T-cell (primary cell): ENCODE measurements at places on chromosomes 3 and 15.

GRCh38 chr3:138687236-138687635, 78.7 kb downstream of the FAIM start:
- no peak for DNase-seq

- DNase-seq, result peak; percentile 61
Measured at GRCh38 chr3:124834723-124835718, 52.1 kb downstream of the ITGB5 start.

GRCh38 chr3:116927918-116928317, 218.3 kb downstream of the TUSC7 start:
- DNase-seq, result no peak

DNA sequence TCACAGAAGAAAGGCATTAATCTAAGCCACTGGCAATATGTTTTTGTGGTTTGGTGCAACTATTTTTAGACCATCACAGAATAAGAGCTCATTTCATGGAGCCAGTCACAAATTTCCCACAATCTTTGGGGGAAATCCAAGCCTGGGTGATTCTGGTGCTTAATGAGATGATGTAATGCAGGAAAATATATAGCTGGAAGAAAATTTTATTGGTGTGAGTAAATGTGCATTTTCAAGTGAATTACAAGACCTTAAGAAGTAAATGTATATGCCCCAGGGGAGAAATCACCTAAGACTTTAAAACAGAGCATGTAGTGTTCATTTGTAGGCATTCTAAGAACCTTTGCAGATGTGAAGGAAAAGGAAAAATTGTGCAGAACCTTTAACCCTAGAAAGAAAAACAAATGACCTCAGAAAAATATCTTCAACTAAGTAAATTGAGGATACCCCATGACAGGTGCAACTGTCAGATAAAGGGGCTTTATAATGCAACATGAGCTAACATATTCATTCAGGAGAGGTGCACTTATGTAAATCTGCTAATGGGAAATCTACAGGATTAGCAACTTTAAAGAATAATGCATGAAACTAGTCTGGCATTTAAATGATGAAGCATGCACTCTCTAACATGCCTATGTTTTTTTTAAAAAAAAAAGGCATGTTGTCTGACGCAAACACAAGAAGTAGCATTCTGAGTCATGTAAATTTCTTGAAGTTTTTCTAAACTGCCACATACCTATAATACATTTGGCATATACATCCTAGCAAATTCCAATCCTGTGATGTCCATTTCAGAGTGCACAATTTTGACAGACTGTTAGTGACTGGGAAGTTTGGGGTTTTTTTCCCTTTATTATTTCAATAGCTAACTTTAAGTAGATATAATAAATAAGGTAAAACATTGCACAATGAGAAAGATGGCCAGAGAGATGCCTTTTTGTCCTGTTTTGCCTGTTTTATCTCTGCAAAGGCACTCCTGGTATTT, 105.1 kb downstream of the MEX3B start:
- no peak for DNase-seq

DNA sequence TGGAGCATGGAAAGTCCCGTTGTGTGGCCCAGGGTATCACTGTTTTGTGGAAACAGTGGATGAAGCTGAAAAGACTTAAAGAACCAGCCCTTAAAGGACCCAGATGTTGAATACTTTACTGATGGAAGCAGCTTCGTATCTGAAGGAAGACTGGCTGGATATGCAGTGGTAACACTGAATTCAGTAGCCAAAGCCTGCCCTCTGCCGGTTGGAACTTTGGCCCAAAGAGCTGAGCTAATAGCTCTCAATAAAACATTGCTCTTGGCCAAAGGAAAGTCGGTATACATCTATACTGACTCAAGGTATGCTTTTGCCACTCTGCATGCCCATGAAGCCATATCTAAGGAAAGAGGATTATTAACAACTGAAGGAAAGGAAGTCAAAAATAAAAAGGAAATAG, 885.4 kb downstream of the PDCD6IP start:
- DNase-seq, result peak; percentile 15

GRCh38 chr3:116020495-116020894, 397.2 kb downstream of the GAP43 start:
- DNase-seq, result no peak

DNA sequence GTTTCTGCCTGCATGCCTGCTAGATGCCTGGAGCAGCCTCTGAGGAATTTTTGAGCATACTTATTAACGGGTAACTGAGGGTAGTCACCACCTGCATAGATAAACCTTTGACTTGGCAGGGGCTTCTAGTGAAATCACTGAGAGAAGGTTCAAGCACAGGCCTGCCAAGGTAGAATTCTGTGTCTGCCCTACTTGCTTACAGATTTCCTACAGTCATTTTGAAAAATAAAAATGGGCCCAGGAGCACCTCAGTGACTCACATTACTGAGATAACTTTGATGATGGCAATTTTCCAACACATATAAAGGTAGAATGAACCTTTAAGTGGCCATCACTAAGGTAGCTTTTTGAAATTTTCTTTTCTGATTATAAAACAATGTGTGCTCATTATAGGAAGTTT, 10.8 kb downstream of the CRTAP start:
- no peak for DNase-seq

GRCh38 chr3:185976977-185977678, 39.3 kb upstream of the TRA2B start:
- DNase-seq, result peak; percentile 74

- peak; percentile 71 for DNase-seq
Measured at GRCh38 chr3:48656061-48656840, 6.4 kb downstream of the CELSR3 start.

GRCh38 chr3:189269365-189269764, 97.6 kb downstream of the TPRG1 start:
- no peak for DNase-seq

DNA sequence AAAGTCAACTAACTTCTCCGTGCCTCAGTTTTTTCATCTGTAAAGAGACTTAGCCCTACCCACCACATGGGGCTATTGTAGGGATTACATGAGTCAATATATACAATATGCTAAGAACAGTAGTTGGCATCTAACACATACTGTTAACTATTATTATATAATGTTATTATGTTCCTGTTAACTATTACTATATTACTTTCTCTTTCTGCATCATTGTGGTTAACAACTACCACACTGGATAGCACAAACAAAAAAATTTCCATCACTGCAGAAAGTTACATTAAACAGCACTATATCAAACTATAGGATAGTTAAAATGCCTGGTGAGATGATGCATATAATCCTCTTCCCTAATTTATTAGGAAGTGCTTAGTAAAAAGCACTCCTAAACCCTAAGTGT, 23.7 kb downstream of the STAG1 start:
- DNase-seq, result no peak

DNA sequence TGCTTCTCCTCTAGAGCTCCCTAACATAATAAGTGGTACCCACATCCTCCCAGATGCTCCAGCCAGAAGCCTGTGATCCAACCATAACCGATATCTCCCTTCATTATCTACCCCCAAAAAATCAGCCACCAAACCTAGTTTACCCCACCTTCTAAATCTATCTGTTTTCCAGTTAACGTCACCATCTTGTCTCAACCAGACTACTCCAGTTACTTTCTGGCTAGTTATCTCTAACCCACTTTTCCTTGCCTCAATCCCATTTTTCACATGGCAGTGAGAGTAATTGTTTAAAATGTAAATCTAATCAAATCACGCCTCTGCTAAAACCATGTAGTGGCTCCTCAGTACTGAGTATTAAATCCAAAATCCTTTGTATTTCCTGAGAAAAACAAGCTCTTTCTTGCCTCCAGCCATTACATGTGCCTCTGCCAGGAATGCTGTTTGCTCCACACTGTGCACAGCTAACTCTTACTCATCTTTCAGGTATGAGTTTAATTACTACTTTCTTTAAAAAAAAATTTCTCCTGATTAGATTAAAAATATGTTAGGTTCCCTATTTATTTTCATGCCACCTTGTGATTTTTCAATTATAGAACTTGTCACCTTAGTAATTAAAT, 15.4 kb downstream of the CCDC54 start:
- no peak for DNase-seq

- DNase-seq, result no peak
Measured at GRCh38 chr3:171385086-171385485, 75.1 kb downstream of the TNIK start.

DNA sequence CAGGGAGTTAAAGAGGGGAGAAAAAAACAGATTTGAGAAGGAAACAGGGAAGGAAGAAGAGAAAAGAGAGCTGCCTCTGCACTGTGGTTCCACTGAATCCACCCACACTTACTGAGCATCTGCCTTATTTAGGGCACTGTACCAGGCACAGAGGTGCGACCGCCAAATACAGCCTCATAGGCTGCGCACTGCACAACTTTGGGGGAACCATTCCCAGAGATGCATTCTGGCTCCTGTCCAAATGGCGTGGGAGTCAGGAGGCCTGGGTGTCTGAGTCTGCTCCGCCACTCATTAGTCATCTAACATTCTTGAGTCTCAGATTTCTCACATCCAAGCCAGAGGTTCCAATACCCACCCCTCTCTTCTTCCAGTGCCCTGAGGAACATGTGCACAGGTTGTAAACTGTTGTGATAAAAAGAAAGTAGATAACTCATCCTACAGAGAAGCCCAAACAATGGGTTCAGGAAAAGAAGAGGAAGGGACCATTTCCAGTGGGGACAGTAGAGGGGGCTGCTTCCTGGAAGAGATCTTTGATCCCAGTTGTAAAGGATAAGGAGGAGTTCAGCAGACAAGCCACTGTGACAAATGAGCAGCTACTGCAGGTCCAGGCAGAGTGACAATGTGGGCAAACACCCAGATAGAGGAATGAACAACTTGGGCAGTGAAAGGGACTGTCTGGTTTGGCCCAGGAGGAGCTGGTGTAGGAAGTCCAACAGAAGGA, 254.6 kb downstream of the UACA start:
- DNase-seq, result no peak

GRCh38 chr3:144590854-144591253, 619.2 kb downstream of the DIPK2A start:
- DNase-seq, result no peak
